ENCODE measurements at places on chromosomes 4 and X.

GRCh38 chr4:41346306-41347061, 89.8 kb downstream of the UCHL1 start:
- no peak for DNase-seq

DNA sequence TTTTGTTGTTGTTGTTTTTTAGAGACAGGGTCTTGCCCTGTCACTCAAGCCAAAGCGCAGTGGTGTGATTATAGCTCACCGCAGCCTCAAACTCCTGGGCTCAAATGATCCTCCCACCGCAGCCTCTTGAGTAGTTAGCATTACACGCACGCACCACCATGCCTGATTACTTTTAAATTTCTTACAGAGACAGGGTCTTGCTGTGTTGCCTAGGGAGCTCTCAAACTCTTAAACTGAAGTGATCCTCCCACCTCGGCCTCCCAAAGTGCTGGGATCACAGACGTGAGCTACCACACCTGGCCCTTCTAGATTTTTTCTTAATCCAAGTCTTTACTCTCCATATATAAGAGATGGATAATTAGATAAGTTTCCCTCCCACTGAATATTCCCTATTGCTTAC, 29.2 kb downstream of the FNIP2 start:
- no peak for DNase-seq

- DNase-seq: no peak
These were observed 69.4 kb downstream of the EVC2 start for GRCh38 chr4:5638976-5639375.

- no peak for DNase-seq
These were observed 27.9 kb downstream of the MED28 start for GRCh38 chr4:17642398-17642783.

DNA sequence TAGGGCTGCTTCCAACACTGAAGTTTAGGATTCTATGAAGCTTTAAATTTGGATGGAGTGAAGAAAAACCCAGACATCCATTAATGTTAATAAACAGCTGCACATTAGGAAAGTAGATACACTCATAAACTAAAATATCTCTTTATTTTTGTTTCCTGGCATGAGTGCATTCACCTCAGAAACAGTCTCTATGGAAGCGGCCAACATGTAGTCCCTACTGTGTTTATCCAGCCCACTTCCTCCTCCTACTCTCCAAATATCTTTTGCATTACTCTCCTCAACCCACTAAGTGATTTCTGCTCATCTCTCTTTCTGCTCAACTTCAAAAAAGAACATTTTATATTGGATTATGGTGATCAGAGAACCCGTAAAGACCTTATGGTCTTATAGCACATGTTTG, 180.3 kb upstream of the MXRA5 start:
- no peak for DNase-seq

GRCh38 chr4:133147286-133147821, 1.7 kb upstream of the PCDH10 start:
- DNase-seq: no peak

DNA sequence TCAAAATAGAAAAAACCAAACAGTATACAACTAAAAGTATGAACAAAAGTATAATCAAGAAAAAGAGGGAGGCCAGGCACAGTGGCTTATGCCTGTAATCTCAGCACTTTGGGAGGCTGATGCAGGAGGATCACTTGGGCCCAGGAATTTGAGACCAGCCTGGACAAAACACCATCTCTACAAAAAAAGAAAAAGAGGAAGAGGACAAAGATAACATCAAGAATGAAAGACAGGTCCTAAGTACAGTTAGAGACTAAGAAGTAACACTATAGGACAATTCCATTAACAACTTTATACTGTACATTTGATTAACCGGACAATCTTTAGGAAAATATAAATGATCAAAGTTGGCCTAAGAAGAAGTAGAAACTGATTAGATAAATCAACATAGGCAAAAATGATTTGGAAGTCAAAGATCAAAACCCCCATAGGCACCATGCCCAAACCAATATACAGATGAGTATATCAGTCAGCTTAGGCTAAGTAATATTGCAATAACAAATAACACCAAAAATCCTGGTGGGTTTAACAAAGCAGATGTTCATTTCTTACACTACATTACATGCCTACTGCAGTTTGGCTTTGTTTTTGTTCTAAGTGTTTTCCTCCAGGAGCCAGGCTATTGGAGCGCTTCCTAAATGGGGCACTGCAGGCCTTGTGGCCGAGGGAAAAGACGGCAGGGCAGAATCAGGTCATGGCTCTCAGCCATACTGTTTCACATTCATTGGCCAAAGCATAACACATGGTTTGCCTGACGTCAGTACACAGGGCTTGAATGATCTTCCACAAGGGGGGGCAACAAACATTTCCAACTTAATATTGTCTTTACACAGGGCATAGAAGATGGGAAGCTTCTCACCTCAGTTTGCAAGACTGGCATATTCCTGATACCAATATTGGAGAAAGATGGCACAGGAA, 42.2 kb upstream of the HGFAC start:
- no peak for DNase-seq

- DNase-seq: no peak
These were observed 21.1 kb upstream of the CXCL2 start for GRCh38 chr4:74120086-74120485.

- no peak for DNase-seq
These were observed at the start of gene SLITRK2 for GRCh38 chrX:145817331-145818185. Gene SLITRK2 (plus strand): TSS chrX:145817829. CDS start chrX:145822426, 4,597 bp downstream.

GRCh38 chrX:112830540-112830939, 10.1 kb downstream of the AMOT start:
- peak; percentile 16 for DNase-seq

DNA sequence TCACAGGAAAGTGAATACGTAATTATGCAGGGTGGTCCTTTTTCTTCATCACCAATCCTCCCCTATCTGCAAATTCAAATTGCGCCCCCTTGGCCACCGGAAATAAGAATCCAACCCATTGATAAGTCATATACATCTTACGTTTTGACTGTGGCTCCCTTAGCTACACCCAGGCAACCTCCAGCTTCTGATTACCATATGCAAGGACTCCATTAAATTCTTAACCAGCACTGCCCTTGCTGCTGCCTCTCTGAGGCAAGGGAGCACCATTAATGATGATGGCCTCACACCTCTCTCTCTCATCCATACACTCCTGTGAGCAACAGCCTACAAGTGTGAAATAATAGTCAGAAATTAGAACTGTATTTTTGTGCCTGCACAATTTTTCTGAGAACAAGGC, 106.0 kb upstream of the NOCT start:
- DNase-seq: no peak

- no peak for DNase-seq
These were observed 208.1 kb upstream of the TET2 start for GRCh38 chr4:104938624-104939023.

Measured in prostate gland (tissue), 2 donors.